ENCODE measurements at places on chromosomes 12 and 14.

- DNase-seq: no peak
Observed at GRCh38 chr12:110245369-110245772, 35.7 kb upstream of the ATP2A2 start.

DNA sequence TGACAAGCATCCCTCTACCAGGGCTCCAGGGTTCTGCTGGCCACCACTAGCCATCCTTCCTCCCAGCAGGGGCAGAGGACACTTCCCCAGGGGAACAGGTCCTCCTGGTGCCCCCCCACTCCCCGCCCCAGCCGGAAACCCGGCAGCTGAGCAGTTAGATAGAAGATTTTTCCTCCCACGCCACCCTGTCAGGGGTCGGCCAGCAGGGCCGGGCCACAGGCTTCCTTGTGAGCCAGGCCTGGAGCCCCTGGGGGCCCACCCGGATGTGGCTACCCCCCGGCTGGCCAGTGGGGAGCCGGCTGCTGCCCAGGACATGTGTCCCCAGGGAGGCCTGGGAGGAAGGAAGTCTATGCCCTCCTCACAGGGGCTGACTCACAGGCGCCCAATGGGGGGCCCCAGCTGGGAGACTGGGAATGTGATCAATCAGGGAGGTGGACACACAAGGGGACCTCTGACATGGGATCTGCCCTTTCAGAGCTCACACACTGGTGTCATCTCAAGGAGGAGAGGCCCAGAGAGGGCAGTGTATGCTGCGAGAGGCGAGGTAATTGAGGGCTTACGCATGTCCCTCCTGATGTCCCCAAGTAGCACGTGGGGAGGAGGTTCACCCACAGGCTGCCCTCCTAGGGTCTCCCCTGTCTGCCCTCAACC, 4.2 kb downstream of the SH2B3 start:
- DNase-seq: no peak

- DNase-seq: no peak
Observed at GRCh38 chr12:116556964-116557698, 2.0 kb upstream of the MAP1LC3B2 start.

DNA sequence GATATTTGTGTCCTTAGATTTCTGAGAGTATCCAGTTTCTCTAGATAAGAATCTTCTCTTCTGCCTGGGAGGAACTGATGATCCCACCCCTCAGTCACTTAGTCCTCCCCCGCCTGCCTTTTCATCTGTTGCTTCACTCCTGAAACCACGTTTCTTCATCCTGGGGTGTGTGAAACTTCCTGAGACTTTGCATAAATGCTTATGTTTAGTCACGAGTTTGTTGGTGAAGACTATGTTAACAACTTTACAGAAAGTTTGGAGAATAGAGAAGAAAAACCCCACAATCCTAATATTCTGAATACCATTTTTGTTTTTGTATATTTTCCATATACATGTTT, 33.2 kb downstream of the MARK3 start:
- DNase-seq: no peak

DNA sequence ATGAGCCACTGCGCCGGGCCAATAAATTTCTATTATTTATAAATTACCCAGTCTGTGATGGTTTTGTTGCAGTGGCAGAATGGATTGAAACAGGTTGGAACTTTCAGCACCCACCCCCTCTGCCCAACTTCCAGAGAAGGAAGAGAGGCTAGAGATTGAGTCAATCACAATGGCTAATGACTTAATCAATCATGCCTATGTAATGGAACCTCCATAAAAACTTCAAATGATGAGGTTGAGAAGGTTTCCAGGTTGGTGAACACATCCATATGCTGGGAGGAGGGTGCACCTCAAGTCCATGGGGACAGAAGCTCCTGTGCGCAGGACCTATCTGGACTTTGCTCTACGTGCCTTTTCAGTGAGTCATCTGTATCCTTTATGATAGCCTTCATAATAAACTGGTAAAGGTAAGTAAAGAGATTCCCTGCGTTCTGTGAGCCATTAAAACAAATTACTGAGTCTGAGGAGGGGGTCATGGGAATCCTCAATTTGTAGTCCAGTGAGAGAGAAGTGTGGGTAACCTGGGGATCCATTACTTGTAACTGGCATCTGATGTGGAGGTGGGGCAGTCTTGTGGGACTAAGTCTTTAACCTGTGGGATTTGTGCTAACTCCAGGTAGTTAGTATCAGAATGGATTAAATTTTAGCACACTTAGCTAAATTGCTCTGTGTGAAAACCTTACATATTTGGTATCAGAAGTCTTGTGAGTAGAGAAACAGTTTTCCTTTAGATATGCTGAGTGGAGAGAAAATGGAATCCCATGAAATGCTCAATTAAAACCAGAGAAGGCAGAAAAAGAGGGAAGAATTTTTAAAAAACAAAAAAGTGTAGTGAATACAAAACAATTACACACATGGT, 11.7 kb upstream of the NGDN start:
- no peak for DNase-seq

DNA sequence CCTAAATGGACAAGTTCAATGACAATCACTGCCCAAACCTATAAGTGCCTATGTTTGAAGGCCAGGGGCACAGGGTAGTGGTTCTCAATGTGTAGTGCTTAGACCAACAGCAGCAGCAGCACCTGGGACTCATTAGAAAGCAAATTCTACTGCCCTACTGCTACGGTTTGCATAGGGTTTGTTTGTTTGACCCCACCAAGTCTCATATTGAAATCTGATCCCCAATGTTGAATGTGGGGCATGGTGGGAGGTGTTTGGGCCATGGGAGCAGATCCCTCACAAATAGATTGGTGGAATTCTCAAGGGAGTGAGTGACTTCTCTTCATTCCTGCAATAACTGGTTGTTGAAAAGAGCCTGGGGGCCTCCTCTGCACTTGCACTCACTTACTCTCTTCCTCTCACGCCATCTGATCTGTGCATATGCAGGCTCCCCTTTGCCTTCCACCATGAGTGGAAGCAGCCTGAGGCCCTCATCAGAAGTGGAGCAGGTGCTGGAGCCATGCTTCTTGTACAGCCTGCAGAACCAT, 39.5 kb downstream of the PPM1H start:
- no peak for DNase-seq

- no peak for DNase-seq
Observed at GRCh38 chr12:57258977-57259970, 8.3 kb upstream of the STAC3 start.

- no peak for DNase-seq
Observed at GRCh38 chr12:17918013-17918412, 172.0 kb downstream of the RERGL start.

DNA sequence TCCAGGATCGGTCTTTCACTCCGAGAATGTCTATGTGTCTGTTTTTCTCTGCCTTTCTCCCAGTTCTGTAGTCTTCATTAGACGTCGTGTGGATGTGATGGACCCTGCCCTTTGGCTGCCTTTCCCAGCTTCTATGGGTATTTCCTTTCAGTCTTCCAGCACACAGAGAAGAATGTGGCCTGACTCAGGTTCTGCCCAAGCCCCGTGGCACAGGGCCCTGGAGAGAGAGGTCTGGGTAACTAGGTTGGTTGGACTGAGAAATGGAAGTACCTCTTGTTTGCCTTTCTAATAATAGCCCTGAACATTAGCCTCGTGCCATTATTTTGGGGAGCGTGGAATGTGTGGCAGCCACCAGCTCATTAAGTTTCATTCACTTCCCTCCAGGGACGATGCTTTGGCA, 3.8 kb downstream of the FOXJ2 start:
- DNase-seq: no peak

GRCh38 chr14:30521899-30522736, 36.8 kb upstream of the G2E3 start:
- DNase-seq: no peak

GRCh38 chr12:116692605-116693004, 45.3 kb downstream of the SPRING1 start:
- DNase-seq: no peak

DNA sequence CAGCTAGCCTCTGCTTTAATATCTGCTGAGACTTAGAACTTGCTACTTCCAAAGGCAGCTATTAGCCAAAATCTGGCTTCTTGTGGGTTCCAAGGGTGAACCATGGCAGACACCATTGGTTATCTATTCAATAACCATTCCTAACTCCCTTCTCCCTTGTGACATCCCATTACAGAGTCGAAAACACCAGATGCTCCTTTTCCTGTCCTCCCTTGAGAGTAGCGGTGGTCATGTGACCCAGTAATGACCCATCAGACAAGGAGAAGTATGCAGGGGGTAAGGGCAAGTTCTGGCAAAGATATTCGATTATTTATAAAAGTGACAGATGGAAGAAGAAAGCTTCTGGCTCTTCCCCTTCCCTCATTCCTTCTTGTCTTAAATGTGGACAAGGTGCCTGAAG, 20.1 kb downstream of the TGFB3 start:
- DNase-seq: no peak

DNA sequence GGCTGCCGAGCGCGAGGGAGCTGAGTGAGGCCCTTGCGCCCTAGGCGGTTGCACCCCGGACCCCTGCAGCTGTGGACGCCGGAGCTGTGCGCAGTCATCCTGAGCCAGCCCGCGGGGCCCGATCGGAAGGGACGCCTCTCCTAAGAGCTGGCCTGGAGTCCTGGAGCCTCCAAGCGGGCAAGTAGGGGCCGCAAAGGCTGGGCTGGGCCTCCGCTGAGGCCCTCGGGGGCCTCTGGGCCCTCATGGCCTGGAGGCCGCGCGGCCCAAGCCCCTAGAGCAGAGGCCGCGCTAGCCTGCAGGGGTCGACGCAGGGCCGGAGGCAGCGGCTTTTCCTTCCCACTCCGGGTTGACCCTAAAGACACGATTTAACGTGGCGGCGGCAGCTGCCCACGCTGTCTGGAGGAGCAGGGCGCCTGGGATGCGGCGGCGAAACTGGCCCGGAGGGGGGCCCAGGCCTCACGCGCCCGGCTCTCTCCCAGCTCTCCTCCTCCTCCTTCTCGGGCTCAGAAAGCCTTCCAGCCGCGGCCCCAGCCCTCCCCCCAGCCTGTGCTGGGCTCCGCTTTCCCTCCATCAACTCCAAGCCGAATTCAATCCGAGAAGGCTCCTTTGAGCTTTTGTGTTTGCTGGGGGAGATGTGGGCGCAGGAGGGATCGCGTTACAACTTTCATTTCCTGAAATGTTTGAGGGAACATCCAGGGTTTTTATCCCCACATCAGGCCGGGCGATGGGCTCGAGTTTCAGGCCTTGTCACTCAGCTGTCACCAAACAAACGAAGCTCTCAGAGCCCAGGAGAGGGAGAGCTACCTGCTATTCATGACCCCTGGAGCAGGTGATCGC, 11.6 kb downstream of the SIX1 start:
- no peak for DNase-seq

GRCh38 chr14:55120571-55121495, 8.2 kb upstream of the LGALS3 start:
- no peak for DNase-seq

- DNase-seq: no peak
Observed at GRCh38 chr14:99320621-99321235, 48.7 kb upstream of the BCL11B start.

DNA sequence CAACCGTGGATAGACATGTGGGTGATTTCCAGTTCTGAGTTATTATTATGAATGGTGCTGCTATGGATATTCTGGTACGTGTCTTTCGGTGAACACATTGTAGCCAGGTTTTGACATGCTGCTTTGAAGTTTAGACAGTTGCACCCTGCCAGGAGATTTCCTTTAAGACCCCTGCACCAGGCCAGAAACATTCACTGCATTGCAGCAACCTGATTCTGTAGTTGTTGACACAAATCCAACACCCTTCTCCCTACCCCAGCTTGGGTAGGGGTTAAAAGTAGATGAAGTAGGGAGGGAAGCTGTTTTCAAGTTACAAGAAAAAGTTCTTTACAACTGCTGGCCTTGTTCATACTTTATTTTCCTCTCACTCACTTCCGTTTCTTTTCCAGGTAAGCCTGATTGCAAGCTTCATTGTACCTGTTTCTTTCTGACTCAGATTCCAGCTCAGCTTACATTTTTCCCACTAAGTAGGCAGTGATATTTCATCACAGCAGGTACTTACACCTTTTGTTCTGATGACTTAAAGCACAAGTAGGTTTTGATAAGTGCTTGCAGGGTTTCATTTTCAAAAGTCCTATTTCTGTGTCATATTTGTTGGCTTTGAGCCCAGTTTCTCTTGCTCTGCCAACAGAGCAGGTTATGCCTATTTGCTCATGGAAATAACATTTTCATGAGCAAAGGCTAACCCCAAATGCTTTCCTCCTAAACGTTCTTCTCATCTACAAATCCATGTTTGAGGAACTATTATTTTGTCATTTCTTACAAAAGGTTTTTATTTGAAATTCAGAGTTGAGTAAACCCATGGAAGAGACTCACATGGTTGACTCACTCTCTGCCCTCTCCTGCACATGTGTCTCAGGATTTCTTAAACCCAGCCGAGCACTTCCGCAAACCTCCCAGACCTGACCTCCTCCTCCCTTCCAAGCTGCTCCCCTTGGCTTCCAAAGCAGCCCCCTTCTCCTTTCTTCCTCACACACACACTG, 12.1 kb upstream of the LTA4H start:
- no peak for DNase-seq

DNA sequence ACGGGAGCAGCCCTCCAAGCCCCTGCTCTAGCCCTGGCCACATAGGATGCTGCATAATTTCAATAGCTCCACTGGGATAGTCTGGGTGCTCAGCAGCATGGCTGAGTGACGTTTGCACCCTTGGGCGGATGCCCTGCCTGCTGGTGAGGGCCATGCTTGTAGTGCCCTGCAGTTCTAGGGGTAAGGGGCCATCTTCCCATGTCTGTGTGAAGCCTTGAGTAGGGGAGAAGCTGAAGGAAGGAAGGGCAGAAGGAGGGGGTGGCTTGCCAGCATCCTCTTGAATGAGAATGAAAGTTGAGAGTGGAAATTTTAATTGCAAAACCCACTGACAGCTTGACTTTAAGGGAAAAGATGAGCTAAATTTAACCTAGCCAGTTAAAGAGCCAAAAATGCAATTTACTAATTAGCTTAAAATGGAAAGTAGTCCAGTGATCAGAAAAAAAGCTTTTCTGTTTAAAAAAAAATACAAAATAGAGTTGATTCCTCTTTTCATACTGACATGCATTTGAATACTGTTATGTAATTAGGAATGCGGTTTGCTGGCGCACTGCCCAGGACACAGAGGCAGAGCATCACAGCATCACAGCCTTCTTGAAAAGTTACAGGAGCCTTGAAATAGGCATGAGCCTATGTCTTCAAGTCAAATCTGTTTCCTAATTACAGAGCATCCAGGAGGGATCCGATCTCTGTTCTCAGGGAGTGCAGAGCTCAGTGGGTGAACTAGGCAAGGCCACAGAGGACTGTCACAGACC, 18.5 kb upstream of the EML1 start:
- DNase-seq: no peak
